ENCODE measurements at places on chromosomes 11 and 22.

- DNase-seq = no peak
Observed at GRCh38 chr11:68007498-68008380, 2.4 kb upstream of the ALDH3B1 start.

DNA sequence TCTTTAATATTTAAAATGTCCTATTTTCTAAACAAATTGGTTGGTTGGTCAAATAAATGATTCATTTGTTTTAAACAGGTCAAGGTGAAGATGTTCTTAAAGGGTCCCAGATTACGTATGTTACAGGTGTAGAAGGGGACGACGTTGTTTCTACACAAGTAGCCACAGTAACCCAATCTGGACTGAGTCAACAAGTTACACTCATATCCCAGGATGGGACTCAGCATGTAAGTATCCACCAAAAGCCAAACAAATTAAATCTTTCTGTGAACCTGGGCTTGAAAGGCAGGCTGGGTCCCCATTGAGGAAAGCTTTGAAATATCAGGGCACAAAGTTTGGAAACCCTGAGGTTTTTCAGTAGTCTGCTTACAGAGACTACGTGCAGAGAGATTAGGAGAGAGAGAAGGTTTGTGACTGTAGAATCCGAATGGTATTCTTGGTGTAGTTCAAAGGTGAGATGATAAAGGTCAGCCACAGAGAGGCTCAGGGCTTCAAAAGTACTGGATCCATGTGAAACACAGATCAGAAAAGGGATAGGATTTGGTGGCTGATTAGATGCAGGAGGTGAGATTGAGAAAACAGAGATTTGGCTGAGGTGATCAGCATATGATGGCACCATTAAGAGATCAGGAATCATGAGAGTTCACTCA, 51.7 kb downstream of the ZNF143 start:
- DNase-seq = no peak

DNA sequence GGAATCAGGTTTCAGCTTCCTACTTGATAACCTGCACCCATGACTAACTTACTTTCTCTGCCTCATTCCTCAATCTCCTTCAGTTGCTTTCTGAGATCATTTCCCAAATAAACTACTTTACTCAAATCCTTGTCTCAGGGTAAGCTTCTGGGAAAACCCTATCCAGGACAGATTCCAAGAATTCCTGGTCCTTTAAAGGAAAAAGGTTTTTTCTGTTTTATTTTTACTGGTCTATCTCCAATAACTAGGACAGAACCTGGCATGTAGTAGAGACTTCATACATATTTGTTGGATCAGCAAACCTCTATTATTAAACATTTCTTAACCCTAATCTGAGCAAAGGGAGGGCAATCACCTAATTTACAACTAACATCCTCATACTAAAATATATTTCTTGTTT, 910.5 kb upstream of the CHORDC1 start:
- no peak for DNase-seq

- DNase-seq = no peak
Observed at GRCh38 chr11:32820497-32820896, 9.2 kb upstream of the PRRG4 start.

- DNase-seq = no peak
Observed at GRCh38 chr11:79829891-79830290, 389.1 kb upstream of the TENM4 start.

- DNase-seq = no peak
Observed at GRCh38 chr11:34585304-34585734, 35.6 kb upstream of the EHF start.

GRCh38 chr11:20457934-20458680, 70.6 kb downstream of the PRMT3 start:
- DNase-seq = no peak

GRCh38 chr11:1553808-1554594, 18.1 kb downstream of the DUSP8 start:
- no peak for DNase-seq

GRCh38 chr22:48198489-48199459, 1436.3 kb downstream of the TBC1D22A start:
- DNase-seq = no peak

- DNase-seq = no peak
Observed at GRCh38 chr11:94794287-94795168, 26.4 kb downstream of the AMOTL1 start.

DNA sequence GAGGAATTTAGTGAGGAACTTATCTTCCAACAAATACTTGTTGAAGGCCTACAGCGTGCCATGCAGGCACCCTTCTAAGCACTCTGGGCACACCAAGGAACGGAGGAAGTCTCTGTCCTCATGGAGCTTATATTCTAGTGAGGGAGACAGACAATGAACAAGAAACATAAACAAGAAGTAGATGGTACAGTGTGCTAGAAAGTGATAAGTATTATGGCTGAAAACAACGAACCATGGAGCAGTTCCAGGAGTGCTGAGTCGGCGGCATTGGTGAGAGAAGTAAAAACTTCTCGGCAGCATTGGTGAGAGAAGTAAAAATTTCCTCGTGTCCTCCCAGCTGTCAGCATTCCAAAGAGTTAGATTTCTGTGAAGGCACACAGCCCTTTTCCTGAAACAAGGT, 53.2 kb downstream of the FAM76B start:
- DNase-seq = no peak

DNA sequence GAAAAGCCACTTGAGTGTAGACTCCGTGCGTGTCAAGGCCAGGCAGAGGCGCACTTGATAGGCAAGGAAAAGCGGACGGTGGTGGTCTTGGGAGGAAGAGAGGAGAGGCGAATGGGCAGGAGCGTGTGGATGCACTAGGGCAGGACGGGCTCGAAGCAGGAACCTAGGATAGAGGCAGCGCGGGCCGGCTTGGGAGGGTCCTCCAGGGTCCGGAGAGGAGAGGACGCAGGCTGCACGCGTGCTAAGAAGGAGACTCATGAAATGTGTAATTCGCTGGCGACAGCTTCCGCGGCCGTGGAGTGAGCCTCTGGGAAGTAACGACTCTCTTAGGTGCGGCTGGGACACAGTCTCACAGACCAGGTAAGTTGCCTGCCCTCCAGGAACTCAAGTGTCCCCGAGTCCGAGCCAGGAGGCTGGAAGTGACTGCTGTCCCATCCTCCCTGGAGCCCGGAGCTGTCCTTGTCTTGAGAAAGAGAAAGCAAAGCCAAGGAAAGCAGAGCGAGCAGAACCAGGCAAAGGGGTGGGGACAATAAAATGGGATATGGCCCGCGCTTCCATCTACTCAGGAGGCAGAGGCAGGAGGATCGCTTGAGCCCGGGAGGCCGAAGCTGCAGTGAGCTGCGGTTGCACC, 874 bp upstream of the IL17RA start:
- no peak for DNase-seq

- DNase-seq = no peak
Observed at GRCh38 chr11:21564833-21565682, 627.8 kb upstream of the ANO5 start.

DNA sequence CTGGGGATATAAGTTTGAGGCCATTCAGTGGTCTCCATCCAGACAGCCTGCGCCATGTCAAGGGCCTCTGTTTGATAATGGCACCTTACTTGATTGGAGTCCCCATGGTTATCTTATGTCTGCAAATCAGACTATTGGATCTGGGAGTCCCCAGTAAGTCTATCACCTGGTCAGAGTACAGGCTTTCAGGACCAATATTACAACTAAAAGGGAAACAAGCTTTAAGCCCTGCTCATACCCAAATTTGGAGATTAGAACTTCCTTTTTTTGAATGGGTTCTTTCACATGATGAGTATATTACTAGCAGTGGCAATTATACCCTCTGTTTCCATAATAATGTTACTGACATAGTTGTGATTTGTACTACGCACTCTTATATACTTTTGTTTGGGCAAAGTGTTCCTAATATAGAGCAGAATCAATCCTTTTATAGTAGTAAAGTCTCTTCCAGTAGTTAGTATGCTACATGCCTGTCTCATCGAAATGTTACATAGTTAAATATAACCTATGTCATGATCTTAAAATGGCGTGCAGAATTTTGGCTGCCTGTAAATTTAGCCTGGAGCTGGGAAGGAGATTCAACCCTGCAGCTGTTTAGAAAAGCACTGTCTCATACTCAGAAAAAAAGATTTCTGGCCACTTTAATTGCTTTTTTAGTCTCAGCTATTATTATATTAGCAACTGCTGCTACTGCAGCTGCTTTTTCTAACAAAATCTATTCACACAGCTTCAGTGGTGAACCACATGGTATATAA, 4.9 kb downstream of the MS4A15 start:
- DNase-seq = no peak

DNA sequence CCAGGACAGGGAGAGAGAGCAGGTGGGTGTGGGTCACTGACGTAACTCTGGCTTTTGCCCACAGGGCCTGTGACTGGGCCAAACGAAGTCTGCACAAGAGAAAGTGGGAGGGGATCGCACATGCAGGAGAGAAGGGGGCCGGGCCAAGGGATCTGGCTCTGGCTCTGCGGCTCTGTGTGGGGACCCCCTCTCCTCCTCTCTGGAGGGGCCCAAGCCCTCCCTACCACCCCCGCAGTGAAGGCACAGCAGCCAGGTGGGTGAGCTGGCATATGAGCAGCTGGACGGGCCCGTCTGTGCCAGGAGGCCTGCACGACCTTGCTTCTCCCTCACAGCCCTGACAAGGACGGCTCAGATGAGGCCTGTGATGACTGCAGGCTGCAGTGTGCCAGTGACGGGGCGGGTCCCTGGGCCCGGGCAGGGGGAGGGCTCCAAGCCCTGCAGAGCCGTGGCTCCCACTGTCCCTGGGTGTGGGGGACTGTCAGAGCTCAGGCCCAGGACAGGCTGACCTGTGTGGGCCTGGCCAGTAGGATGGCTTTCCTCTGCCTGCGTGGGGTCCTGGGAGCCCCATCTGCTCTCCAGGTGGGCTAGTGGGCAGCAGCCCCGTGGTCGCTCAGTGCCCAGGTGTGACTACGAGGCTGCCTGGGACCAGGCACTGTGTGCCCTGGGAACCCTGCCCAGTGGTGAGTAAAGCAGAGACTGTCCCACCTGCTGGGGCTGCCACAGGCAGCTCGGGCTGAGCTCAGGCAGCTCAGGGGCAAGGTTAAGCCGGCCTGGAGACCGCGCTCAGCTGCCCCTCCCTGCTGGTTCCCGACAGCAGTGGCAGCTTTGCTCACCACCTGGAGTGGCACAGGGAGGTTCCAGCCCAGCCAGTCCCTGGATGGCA, 22.2 kb downstream of the MRGPRG start:
- DNase-seq = no peak

DNA sequence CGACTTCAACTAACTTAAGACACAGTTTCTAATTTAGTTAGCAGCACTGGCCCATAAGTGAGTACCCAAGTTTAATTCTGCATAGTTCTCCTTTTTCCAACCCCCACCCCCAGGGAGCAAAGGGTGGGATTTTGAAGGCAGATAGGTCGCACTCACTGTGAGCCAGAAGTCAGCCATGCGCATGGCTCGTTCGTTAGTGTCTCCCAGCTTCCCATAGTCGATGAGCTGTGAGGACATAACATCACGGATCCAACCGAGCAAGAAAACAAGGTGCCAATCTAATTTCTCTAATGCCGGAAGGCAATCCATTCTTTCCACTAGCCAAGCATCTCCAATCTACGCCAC, 577 bp downstream of the MRPL17 start:
- no peak for DNase-seq

GRCh38 chr11:9718147-9718546, 54.3 kb downstream of the SWAP70 start:
- no peak for DNase-seq

GRCh38 chr11:12799334-12799835, 125.2 kb downstream of the TEAD1 start:
- no peak for DNase-seq

GRCh38 chr22:24894220-24894975, 52.1 kb downstream of the LHFPL7 start:
- DNase-seq = no peak

GRCh38 chr11:84264066-84264465, 977.9 kb upstream of the CCDC90B start:
- DNase-seq = no peak

DNA sequence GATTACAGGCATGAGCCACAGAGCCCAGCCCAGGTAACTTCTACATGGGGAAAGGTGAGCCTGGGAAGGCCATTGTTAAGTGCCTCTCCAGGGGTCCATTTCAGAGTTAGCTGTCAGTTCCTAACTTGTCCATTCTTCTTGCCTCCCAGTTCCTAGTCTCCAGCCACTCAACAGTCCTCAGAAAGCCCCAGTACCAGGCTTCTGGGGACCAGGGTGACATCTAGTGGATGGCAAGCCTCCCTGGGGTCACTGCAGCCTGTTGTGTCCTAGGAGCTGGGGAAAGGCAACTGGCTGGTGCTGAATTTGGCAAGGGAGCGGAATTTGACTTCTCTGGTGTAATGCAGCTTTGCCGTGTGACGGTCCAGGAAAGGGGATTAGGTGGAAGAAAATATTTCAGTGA, 2.1 kb downstream of the LGALS12 start:
- no peak for DNase-seq

DNA sequence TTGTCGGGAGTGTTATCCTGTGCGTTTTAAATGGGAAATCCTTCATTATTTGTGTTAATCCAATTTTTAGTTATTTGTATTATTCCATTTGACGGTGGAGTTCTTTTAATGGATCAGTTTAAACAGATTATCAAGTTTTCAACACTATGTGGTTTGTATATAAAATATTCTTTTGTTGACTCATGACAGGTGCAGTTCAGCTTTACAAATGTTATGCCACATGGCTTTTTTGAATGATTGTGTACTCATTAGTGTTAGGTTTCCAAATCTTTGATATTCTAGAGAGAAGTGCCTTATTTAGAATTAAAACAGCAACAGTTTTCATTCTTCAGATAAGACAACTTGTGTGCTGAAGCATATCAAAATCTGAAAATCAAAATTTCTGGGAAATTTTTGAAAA, 2.4 kb downstream of the JAM3 start:
- DNase-seq = no peak

- no peak for DNase-seq
Observed at GRCh38 chr11:127202105-127202504, 201.5 kb upstream of the KIRREL3 start.

DNA sequence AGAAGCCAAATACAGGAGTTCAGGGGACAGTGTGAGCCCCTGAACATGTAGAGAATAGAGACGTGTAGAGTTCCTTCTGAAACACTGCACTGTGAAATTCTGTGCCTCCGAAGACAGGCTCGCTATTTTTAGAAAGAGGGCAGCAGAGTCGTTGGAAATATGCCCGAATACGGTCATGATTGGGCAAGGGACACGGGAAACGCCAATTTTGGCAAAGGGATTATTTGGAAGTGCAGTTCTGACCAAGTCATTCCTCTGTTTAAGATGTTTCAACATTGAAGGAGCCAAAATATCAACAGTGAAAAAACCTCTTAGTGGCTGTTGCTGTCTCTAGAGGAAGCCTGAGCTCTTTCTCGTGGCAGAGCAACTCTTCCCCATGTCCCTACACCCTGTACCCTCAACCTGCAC, 9.5 kb upstream of the CBX6 start:
- DNase-seq = no peak

GRCh38 chr11:1437500-1437899, 47.8 kb downstream of the BRSK2 start:
- no peak for DNase-seq

GRCh38 chr11:121337078-121337477, 44.5 kb downstream of the SC5D start:
- no peak for DNase-seq

- no peak for DNase-seq
Observed at GRCh38 chr11:23403210-23404185, 543.2 kb upstream of the CCDC179 start.
